ENCODE measurements at places on chromosomes 5 and 9. TPM values are rescaled to one million over a fixed set of nuclear protein-coding genes. Genes with fewer than 3 reads are reported as not detected.

DNA sequence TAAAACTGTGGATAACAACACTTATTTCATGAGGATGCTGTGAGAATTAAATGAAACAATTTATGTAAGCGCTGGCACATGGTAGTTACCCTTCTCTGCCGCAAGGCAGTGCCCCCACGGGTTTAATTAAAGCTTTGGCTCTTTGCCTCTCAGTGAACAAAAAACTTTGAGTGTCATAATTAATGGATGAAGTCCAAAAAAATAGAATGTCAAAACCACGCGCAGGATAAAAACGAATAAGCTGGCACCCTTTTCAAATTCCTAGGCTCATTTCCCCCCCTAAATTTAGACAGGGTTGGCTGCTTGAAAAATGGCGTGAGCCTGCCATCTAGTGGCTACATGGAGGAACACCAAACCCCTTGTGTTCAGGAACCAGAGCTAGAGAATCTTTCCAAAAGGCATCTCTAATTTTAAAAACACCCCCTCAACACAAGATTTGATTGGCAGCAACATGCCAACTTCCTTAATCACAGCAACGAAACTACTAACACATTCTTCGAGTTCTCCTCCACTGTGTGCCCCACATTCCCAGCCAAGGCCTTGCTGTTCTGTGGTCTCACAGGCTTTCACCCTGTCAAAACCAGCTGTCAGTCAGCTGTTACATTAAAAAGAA lies 29.0 kb upstream of the CCNG1 start:
- no peaks in the 10 kb centered on the region for H3K36me3 ChIP-seq
- peaks cover 16% of the 10 kb centered on the region for H3K4me1 ChIP-seq
- peak; percentile 35 for DNase-seq
- no peak overlapping the region for H3K27ac ChIP-seq
- no peak overlapping the region for H3K4me3 ChIP-seq

AK8 gene
- total RNA-seq, result 1.1 TPM

GRCh38 chr9:27382308-27382707 lies 85.4 kb upstream of the EQTN start:
- H3K27me3 ChIP-seq, result no peaks in the 10 kb centered on the region
- no peak for DNase-seq
- H3K36me3 ChIP-seq, result no peaks in the 10 kb centered on the region
- H3K4me1 ChIP-seq, result peaks cover 81% of the 10 kb centered on the region

IL13 gene
- total RNA-seq, result not detected

DNA sequence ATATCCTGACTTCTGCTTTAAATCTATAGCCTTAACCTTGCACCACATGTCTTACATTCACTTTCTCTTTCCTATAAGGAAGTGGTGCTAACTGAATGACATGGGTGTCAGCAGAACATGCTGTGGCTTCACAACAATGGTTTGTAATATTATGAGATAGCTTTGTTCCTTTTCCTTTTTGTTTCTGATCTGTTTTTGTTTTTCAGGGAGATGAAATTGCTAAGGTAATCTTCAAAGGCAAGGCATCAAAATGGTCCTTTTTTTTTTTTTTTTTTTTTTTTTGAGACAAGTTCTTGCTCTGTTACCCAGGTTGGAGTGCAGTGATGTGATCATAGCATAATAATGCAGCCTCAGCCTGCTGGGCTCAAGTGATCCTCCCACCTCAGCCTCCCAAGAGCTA lies 53.6 kb upstream of the RANBP6 start:
- no peaks in the 10 kb centered on the region for H3K27me3 ChIP-seq
- no peak overlapping the region for H3K4me3 ChIP-seq
- no peak for DNase-seq
- H3K36me3 ChIP-seq, result no peaks in the 10 kb centered on the region
- H3K27ac ChIP-seq, result no peak overlapping the region

PCA3 gene
- 0.31 TPM for total RNA-seq

DNA sequence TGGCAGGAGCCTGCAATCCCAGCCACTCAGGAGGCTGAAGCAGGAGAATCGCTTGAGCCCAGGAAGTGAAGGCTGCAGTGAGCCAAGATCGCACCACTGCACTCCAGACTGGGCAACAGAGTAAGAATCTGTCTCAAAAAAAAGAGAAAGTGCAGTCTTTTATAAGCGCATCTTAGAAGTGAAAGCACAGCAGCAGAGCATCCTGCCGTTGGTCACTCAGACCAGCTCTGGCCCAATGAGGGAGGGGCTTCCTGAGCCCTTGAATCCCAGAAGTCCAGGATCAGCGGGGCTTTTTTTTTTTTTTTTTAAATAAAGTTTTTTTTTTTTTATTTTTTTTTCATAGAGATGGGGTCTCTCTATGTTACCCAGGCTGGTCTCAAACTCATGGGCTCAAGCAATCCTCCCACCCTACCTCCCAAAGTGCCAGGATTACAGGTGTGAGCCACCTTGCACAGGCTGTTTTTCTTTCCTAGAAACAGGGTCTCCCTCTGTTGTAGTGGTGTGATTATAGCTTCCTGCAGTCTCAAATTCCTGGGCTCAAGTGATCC lies 42.3 kb downstream of the NAIF1 start:
- H3K27me3 ChIP-seq, result no peaks in the 10 kb centered on the region
- H3K36me3 ChIP-seq, result no peaks in the 10 kb centered on the region
- no peak for DNase-seq
- H3K4me3 ChIP-seq, result no peak overlapping the region
- no peaks in the 10 kb centered on the region for H3K4me1 ChIP-seq
- H3K27ac ChIP-seq, result no peak overlapping the region

- H3K36me3 ChIP-seq, result no peaks in the 10 kb centered on the region
- H3K27me3 ChIP-seq, result peaks cover 63% of the 10 kb centered on the region
- H3K27ac ChIP-seq, result no peak overlapping the region
- no peak for DNase-seq
Measured at GRCh38 chr5:158819840-158820620, 279.7 kb downstream of the EBF1 start.

DNA sequence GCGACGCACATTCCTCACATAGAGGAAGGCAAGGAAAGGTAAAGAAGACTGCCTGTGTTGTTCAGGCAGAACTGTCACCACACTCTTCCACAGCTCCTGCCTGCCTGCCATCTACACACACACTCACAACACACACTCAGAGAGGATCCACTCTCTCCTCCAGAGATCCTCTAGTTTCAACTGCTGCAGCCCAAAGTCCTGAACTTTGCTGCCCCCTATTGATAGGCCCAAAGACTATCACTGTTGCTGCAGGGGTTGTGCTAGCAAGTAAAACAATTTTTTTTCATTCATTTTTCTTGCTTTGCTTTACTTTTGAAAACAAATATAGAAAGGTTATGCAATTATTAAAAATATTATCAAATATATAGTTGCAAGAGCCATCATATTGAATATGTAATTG lies 5.9 kb upstream of the CFAP90 start:
- no peaks in the 10 kb centered on the region for H3K27me3 ChIP-seq
- peaks cover 10% of the 10 kb centered on the region for H3K36me3 ChIP-seq
- H3K27ac ChIP-seq, result no peak overlapping the region
- H3K4me1 ChIP-seq, result peaks cover 8% of the 10 kb centered on the region

CAVIN4 gene
- total RNA-seq, result 14.5 TPM

GRCh38 chr9:129868872-129869486 lies 33.7 kb downstream of the USP20 start:
- H3K36me3 ChIP-seq, result peaks cover 14% of the 10 kb centered on the region
- no peak overlapping the region for H3K27ac ChIP-seq
- no peak overlapping the region for H3K4me3 ChIP-seq
- H3K27me3 ChIP-seq, result no peaks in the 10 kb centered on the region

GRCh38 chr9:133876144-133876543 lies 116.0 kb downstream of the VAV2 start:
- H3K4me3 ChIP-seq, result no peak overlapping the region
- peaks cover 21% of the 10 kb centered on the region for H3K4me1 ChIP-seq
- no peaks in the 10 kb centered on the region for H3K36me3 ChIP-seq
